Cardiac fibroblast (primary cell): ENCODE measurements at places on chromosomes 7 and 10.

GRCh38 chr10:60162631-60163030 lies 227.0 kb downstream of the ANK3 start:
- no peak for DNase-seq

- DNase-seq = no peak
These were observed 194.3 kb upstream of the PITRM1 start for GRCh38 chr10:3366735-3367405.

DNA sequence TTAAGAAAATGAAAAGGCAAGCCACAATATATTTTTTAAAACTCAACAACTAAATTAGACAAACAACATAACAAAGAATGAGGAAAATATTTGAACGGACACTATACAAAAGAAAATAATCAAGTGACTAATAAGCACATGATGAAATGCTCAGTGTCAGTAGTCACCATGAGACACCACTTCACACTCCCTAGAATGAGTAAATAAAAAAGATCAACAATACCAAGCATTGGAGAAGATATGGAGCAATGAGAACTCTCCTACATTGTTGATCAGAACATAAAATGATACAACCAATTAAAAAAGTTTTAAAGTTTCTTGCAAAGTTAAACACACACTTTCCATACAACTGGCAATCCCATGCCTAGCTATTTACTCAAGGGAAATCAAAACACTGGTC lies 222.2 kb downstream of the C7orf25 start:
- no peak for DNase-seq

GRCh38 chr7:30980194-30980593 lies 16.4 kb downstream of the GHRHR start:
- no peak for DNase-seq

DNA sequence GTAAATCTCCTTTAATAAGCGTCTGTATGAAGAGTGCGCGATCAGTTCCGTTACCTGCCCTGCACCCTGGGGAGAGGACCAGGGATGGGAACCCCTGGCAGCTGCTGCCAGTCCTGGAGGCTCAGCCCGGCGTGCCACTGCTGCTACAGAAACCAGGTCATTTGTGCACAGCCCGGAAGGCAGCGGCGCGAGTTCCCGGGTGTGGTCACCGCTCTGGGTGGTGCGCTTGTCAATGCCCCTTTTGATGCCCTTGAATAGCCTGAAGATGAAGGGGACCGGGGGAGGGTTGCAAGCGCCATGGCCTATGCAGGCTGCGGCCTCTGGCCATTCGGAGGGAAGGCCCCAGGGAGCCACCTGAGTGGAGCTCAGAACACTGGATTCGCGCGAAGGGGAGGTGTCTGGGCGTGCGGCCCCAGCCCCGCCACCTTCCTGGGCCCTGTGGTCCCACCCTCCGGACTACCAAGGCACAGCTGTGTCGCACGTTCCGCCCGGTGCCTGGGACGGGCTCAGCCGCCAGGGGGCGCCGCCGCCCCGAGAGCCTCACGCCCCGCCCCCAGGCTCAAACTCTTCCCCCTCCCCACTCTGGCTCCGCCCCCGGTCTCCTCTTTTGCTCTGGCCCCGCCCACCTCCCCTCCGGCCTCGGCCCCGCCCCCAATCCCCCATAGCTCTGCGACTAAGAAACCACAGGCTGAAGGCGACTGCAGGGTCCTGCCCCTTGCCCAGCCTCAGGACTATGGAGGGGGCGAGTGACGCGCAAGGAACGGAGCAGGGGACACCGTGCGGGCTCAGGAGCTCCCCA lies 16.5 kb downstream of the AP5Z1 start:
- peak; percentile 52 for DNase-seq

DNA sequence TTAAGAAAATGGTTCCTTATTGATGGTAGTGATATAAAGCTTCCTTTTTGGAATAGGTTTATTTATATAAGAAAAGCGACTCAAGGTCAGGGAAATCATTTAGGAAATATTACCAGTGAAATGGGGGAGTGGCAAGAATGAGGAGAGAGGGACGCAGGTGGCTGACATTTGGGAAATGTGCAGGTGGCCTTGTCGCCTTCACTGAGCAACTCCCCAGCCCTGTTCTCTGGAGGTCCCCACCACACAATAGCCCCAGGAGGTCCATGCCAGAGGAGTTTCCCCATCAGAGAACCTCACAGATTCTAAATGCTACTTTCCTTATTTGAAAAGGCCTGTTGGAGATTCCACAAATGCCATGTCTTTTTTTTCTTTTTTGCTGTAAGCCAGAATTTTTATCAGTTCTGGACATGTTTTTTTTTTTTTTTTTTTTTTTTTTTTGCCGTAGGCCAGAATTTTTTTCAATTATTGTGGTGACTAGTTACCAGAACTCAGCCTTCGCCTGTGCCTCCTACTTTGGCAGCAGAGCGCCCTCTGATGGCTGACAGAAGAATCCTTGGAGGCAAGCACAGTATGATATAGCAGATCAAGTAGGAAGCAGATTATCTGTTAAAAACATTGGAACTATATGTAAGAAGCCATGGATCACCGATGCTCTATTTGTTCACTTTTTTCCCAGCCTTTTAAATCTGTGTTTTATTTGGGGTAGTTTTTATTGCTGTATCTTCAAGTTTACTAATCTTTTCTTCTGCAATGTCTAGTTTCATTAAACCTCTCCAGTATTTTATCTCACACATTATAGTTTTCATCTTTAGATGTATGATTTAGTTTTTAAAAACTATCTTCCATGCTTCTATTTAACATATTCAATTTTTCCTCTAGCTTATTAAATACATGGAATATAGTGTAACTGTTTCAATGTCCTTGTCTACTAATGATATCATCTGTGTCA lies 18.6 kb downstream of the OPALIN start:
- DNase-seq = peak; percentile 66

DNA sequence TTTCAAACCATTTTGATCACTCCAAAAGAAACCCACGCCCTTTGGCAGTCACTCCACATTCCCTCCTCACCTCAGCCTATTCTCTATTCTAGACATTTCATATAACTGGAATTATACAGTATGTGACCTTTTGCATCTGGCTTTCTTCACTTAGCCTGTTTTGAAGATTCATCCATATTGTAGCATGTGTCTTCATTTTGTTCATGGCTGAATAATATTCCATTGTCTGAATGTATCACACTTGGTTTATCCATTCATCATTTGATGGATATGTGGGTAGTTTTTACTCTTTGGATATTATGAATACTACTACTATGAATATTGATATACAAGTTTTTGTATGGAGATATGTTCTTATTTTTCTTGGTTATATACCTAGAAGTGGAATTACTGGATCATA lies 3.5 kb upstream of the OTUD1 start:
- DNase-seq = no peak

DNA sequence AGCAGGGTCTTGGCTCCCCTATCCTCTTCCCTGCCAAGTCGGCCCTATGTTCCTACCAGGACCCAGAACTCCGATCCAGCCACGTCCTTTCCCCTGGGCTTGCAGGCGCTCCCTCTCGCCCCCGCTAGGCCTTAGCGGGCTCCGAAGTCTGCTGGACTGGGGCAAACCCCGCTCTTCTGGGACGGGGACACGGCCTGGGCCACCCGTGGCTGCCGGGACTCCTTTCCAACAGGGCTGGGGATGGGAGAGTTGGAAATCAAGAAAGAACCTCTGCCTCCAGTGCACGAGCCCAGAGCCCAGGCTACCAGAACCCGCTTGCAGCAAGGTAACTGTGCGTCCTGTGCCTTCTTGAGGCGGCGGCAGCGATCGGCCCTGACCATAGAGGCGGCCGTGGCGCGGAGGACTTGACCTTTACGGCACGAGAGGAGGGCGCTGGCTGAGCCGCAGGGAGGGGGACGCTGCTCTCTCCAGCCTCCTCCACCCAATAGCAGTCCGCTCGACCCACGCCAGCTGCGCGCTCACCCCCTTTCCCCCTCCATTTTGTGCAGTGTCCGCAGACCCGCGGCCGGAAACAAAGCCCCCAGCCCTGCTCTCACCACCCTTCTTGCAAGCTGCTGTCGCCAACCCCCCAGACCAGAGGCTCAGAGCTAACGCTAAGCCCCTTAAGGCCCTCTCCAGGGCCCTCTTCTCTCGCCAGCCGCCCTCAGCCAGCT lies 7.0 kb upstream of the HOXA11 start:
- no peak for DNase-seq

GRCh38 chr10:96541921-96542320 lies 28.2 kb upstream of the TLL2 start:
- no peak for DNase-seq

GRCh38 chr10:12909836-12910185 lies 91.7 kb downstream of the CCDC3 start:
- DNase-seq = no peak

- no peak for DNase-seq
These were observed 93.9 kb downstream of the SEPTIN7 start for GRCh38 chr7:35894721-35895120.

- DNase-seq = no peak
These were observed 192.7 kb downstream of the SEC23IP start for GRCh38 chr10:120085096-120085796.

GRCh38 chr7:5457245-5457735 lies 33.7 kb upstream of the TNRC18 start:
- DNase-seq = no peak

DNA sequence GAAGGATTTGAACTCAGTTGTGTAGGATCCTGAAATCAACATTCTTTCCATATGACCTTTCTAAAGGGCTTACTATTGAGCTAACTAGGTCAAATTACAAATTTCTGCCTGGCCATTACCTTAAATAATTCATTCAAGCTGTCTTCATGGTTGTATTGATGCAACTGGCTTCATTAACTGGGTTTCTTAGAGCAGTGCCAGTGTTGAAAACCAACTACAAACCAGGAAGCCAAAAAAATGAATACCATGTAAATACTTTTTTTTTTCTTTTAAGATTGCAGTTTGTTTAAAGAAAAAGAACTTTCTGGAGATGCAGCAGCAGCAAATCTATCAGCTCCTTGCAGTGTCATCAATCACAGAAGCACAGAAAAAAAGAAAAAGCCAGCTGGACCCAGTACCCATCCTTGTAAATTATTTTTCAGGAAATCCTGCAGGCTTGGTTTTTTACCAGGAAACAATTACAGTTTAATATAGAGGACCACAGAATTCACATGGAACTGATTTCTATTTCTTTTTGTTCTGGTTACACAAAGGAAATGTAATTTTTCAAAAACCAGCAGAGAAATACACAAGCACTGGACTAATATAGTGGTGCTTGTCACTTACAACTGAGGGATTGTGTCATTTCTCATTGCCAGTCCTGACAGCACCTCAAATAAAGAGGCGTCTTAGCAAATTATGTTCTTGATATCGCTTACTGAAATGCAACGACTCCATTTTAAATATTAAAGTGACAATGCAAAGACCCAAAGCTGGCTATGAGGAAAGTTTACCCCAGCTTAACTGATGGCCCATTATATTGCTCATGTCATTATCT lies 131.9 kb downstream of the TMEM26 start:
- DNase-seq = no peak

- DNase-seq = no peak
These were observed 55.1 kb upstream of the PPP2R2D start for GRCh38 chr10:131845505-131846239.

GRCh38 chr7:30253796-30254165 lies 30.6 kb upstream of the ZNRF2 start:
- DNase-seq = no peak

GRCh38 chr10:80537086-80537735 lies 491 bp upstream of the SH2D4B start:
- DNase-seq = no peak

- no peak for DNase-seq
These were observed 244.3 kb upstream of the SHH start for GRCh38 chr7:156056534-156056933.

GRCh38 chr10:132645247-132645530 lies 107.6 kb downstream of the INPP5A start:
- no peak for DNase-seq

GRCh38 chr7:25353196-25353595 lies 124.9 kb upstream of the NPVF start:
- DNase-seq = no peak

DNA sequence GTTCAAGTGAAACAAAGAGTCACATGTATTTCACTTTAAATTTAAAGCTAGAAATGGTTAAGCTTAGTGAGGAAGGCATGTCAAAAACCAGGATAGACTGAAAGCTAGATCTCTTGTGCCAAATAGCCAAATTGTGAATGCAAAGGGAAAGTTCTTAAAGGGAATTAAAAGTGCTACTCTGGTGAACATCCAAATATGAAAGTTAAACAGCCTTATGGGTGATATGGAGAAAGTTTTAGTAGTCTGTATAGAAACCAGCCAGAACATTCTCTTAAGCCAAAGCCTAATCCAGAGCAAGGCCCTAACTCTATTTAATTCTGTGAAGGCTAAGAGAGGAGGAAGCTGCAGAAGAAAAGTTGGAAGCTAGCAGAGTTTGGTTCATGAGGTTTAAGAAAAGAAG lies 47.1 kb downstream of the MXI1 start:
- DNase-seq = no peak

DNA sequence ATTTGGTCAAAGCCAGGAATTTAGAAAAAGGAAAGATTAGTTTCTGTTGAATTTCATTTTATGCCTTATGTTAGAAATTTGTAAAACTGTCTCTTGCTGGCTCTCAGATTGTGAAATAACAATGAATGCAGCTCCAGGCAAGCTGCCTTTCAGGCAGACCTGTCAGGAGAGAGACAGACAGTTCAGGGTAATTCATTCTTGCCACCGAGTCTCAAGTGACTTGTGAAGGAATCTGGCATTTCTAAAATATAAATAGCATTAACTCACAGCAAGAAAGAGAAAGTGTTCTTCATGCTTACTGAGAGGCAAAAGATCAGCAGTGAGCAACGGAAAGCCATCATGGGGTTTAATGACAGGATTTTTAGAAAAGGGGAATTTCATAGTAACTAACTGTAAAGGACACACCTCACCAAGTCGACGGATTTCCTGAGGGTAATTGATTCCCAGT lies 442.3 kb upstream of the AKR1E2 start:
- peak; percentile 30 for DNase-seq

DNA sequence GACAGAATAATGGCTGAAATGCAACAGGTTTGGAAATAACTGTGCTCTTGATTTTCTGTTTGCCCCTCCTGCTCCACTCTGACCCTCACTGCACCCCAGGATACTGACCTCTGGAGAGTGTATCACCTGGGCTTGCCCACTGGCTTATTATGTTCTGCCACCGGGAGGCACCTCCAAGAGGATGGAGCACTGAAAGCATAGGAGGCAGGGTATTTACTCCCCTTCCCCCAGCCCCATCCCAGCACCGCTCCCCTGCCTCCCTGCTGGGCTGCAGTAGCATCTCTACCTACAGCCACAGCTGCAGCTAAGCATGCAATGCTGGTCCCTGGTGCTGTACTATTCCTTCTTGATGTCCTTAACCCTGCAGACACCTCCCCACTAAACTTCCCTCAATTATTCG lies 26.4 kb downstream of the RAB11FIP2 start:
- DNase-seq = no peak

DNA sequence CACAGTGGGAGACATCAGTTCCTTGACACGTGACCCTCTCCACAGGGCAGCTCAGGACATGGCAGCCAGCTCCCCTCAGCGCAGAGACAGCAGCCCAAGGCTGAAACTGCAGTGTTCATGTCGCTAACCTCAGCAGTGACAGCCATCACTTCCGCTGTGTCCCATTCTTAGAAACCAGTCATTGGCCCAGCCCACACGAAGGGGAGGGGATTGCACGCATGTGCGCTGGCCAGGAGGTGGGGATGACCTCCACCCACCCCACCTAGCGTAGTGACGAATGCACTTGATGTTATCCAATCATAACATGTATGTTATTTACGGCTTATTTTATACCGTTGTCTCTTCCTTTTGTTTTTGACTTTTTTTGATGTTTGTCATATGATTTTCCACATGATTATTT lies 36.9 kb upstream of the EGFR start:
- DNase-seq = no peak

GRCh38 chr7:15175152-15175551 lies 272.6 kb upstream of the DGKB start:
- DNase-seq = peak; percentile 7

GRCh38 chr10:129730993-129731325 lies 233.1 kb downstream of the EBF3 start:
- DNase-seq = no peak
